ENCODE measurements at places on chromosomes 5 and 9.

- DNase-seq, result no peak
Observed at GRCh38 chr5:142171270-142171669, 62.7 kb downstream of the NDFIP1 start.

GRCh38 chr9:126380447-126380846 lies 53.8 kb downstream of the MVB12B start:
- DNase-seq, result no peak

GRCh38 chr9:129454467-129455067 lies 166.3 kb downstream of the C9orf50 start:
- DNase-seq, result no peak

DNA sequence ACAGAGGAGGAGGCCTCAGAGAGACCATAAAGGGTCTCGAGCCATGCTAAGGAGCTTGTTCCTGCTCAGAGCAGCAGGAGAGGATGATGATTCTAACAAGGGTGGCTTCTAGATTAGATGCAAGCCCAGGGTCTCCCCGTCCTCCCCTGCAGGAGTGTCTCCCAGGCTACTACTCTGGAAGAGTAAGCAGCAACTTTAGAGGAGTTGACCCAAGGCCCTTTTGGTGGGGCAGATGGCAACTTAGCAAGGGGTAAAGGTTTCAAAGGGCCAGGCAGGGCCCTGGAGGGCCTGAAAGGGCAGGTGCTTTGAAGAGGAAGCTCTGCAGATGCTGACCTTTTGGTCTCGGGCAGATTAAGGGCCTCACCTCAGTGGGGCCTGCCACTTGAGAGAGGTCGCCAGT lies 174.9 kb downstream of the GABBR2 start:
- DNase-seq, result no peak

GRCh38 chr5:153116916-153117315 lies 373.6 kb upstream of the GRIA1 start:
- no peak for DNase-seq

DNA sequence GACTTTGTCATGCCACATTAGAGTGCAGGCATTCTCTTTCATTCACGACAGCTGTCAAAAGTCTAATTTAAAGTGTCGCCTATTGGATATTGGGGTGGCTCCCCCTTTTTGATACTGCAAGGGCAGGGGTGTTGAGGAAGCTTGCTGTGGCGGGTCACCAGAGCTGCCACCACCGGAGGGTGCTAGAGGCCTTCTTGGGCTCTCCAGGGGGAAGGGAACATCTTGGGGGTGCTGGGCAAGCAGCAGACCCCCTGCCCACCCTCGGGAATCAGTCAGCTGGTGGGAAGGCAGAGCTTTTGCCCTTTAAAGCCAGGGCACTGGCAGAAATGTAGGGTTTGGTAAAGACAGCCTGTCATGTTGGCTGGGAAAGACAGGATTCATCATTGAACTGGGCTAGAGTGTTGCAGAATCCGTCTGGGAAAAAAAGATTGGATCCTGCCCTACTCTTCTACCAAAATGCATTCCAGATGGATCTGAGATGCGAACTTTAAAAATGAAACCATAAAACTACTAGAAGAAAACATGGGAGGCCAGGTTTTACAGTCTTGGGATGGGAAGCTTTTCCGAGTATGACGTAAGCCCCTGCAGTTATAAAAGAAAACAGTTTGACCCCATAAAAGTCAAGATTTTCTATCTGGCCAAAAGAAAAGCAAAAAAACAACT lies 22.3 kb downstream of the COL5A1 start:
- no peak for DNase-seq

GRCh38 chr5:86983208-86983607 lies 284.5 kb upstream of the RASA1 start:
- DNase-seq, result no peak

- DNase-seq, result no peak
Observed at GRCh38 chr5:2276101-2276500, 393.4 kb upstream of the IRX4 start.

- no peak for DNase-seq
Observed at GRCh38 chr5:3343211-3343610, 252.4 kb upstream of the IRX1 start.

DNA sequence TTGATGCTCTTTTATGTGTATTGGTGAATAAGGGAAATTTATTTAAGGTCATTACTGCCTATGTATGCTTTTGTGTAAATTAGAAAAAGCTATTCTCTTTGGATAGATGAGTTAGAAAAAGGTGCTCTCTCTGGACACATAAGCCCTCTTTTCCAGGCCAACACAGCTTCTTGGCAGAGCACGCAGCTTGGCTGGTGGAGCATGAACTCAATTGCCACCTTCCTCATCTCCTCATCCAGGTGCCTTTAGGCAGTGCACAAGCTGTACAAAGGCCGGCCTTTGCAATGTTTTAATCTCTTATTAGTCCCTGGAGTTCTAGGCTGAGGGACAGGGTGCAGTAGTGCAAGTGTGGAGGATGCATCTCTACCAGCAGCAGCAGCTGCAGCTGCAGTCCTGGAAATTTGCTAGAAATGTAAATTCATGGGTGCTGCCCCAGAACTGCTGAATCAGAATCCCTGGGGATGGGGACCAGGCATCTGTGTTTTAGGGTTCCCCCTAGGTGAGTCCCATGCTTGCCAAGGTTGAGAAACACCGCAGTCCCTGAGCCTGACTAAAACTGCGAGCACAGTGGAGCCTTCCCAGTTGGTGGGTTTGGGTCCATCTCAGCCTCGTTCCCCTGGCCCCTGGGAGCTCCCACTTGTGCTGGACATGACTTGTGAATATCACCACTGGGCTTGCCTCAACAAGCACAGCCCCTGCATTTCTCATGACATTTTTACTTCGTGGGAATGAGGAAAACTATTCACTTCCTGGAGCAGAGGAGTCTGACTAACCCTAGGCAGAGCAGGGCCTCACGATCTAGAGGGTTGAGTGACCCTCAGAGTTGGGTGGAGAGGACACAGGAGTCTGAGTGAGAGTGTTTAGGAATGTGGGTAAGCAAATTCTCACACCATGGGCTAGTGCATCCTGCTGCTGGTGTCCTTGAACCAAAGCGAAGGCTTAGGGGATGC lies 272.3 kb downstream of the ZSWIM6 start:
- DNase-seq, result no peak

- no peak for DNase-seq
Observed at GRCh38 chr9:14987858-14988257, 77.6 kb upstream of the FREM1 start.

DNA sequence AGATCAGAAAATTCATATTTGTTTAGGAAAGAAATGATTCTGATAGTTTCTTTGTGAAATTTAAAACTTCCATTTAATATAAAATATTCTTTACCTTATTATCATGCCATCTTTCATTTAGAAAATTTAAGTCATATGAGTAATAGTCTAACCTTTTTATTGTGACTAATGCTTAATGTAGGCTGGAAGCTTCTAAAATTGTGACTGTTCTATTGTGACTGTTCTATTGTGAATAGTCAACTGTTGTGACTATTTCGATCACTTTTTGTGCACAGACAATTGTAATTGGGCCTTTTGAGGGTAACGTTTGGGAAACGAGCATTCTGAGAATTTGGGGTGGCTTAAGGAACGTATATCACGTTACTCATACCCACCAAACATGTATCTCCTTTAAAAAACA lies 100.0 kb downstream of the PARP8 start:
- no peak for DNase-seq

DNA sequence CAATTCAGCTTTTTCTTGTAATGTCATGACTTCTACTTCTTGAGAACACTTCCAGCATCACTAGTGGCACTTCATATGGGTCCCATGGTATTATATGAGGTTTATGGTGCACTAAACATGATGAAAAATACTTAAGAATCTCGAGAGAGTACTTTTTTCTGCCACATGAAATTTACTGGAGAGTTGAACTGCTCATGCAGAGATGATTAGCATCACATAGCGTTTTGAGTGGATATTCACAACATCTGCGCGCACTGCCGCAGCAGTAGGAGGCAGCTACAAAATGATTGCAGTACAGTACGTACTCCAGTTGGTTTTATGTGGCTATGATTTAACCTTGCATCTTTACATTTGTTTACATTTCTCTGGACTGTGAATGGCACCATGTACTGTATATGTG lies 14.7 kb downstream of the RAD1 start:
- no peak for DNase-seq

DNA sequence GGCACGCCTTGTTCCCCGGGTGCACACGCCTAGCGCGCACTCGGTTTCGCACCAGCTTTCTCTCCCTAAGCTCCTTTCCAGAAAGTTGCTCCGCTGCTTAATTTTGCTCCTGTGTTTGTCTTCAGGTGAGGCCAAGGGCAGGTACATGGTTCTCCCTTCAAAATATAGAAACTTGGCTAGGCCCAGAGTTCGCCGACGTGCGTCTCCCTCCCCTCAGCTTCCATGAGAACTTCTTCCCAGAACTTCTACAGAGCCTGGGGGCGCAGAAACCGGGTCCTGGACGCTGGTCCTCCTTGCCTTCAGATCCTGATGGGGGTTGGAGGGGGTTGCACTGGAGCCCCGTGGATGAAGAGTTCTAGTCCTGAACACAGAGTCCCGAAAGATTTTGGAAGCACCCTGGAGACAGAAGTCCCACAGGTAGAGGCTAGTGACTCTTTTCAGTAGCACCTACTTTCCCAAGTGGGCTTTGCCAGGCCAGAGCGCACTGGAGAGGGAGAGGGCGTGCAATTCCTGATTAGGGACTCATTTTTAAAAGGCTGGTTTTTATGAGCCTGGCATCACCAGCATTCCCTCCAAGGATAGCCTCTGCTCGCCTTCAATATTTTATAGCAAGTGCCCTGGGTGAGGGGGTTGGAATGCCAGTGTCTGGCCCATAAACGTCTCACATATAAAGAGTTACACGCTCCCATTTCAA lies 128.4 kb downstream of the TMEM174 start:
- DNase-seq, result no peak

- DNase-seq, result no peak
Observed at GRCh38 chr5:143108498-143109128, 294.9 kb downstream of the NR3C1 start.

DNA sequence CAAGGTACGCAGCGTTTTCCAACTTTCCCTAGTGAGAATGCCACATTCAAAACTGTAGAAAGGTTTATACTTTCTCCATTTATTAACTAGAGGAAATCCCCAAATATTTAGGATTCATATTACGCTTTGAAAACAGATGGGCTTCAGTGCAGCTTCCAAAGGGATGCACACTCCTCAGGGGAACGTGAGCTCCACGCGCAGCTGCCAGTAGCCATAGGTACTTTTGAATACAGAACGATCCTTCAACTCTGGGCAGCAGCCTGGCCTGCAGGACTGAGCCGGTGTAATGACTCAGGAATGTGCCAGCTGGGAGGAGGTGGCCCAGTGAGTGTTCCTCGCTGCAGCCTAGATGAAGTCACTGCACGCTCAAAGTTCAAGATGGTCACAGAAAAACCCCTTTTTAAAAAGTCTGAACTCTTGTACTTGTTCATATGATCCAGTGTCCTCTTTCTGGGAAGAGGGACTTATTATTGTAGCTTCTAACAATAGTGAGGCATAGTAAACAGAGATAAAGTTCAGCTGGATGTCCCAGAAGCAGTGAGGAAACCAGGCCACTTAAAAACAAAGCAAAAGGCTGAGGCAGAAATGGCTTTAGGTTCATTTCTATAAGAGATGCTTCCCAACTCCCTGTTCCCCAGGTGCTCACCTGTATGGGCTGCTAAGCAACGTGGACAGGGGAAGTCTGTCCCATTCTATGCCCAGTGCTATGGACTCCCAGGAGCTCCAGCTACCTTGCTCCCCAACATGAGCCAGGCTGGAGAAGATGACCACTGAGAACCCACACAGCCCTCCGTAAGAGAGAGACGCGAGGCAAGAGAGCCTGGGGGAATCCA lies 130.0 kb downstream of the LHFPL2 start:
- no peak for DNase-seq

DNA sequence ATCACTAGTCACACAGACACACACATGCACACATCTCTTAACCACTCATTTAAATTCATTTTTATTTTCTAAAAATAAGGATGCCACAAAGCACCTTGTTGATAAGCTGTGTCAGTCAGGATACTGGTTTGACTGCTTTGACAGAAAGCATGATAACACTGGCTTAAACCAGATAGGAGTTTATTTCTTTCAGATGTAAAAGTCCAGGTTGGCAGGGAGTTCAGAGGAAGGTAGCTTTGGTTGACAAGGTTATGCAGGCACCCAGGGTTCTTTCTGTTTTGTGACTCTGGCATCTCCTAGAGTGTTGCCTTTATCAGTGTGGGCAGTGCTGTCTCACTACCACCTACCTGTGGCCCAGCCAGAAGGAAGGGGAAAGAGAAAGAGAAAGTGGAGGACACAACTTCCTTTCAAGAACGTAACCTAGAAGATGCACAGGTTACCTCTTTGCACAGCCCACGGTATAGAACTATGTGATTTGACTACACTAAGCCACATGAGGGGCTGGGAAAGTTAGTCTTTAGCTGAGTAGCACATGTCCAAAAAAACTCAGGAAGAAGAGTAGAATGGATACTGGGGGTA lies 334.7 kb downstream of the OSTF1 start:
- DNase-seq, result no peak

Measured in CD4-positive, alpha-beta T cell treated with Interleukin-2 at 100 ng/mL for 4 hours (primary cell).